ENCODE measurements at places on chromosomes 7 and 10. TPM values are rescaled to one million over a fixed set of nuclear protein-coding genes. Genes with fewer than 3 reads are reported as not detected.

Gene SFXN2
- polyA plus RNA-seq: 4.3 TPM

Gene KNDC1
- polyA plus RNA-seq: 0.47 TPM

Gene GSTO2
- polyA plus RNA-seq: 3.4 TPM

Gene FOXI2
- 0.58 TPM for polyA plus RNA-seq

Gene WNT2
- 0.48 TPM for polyA plus RNA-seq

Gene OR9A2
- not detected for polyA plus RNA-seq

Gene SUN3
- not detected for polyA plus RNA-seq

Gene INHBA
- 1.0 TPM for polyA plus RNA-seq

- no peak for DNase-seq
Measured at GRCh38 chr10:71747039-71747531, 26.2 kb downstream of the VSIR start.

- DNase-seq: no peak
Measured at GRCh38 chr10:72038458-72039001, 49.8 kb downstream of the SPOCK2 start.

DNA sequence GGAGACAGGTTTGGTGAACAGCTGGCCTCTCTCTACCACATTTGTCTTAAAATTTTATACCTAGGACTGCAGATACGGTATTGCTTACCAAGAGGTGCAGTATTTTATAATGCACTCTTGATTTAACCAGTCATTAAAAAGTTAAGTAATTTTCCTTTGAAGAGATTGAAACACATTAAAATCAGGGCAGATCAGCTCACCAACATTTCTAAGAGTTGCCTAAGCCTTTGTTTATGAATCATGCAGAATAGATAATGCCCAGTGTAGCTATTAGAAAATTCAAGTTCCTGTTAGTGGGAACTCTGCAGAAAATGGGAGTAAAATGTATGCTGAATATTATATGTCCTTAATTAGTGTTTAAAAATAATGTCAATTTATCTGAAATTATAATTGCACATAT is 140.2 kb upstream of the PRPS1L1 start:
- DNase-seq: no peak

DNA sequence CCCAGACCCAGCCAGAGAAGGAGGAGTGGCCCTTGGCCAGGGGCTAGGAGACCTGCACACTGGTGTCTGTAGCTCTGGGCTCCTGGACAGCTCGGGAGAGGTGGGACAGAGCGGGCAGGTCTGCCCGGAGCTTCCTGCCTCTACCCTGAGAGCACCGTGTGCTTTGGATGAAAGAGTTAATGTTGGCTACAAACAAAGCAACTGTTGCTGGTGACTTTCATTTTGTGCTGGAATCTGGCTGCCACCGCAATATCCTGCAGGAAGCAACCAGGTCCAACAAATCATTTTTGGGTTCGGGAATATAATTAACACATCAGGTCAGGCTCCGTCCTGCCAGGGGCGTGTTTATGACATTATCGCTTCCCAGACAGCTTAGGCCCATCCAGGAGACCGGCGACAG is 441.8 kb upstream of the MKI67 start:
- DNase-seq: no peak

DNA sequence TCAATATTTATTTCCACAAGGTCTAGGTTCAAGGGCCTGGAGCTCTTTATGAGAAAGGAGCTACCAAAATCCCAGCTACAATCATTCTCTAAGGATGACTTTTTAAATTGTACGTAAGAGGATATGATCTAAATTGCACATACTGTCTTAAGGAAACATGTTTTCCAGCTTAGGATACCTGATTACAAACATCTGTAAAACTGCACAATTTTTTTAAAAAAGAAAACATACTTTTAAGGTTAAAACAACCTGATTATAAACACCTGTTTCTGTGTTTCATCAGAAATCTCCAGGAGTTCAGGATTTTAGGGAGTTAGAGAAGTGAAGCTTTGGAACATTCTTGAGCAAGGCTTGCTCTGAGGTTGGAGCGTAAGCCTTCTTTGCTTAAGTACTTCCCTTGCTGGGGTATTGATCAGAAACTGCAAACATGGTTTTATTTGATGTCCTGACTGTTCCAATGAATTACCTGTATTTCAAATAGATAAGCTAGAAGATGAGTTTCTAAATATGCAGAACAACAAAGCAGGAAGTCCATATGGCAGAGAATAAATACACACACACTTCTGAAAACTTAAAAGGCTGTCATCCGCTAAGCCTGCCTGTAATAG is 248.6 kb downstream of the GFRA1 start:
- DNase-seq: no peak

- DNase-seq: no peak
Measured at GRCh38 chr10:129760416-129760815, 203.7 kb downstream of the EBF3 start.

GRCh38 chr10:126663880-126664279 is 6.6 kb downstream of the C10orf90 start:
- no peak for DNase-seq

- no peak for DNase-seq
Measured at GRCh38 chr7:126780993-126781392, 471.7 kb downstream of the GRM8 start.

DNA sequence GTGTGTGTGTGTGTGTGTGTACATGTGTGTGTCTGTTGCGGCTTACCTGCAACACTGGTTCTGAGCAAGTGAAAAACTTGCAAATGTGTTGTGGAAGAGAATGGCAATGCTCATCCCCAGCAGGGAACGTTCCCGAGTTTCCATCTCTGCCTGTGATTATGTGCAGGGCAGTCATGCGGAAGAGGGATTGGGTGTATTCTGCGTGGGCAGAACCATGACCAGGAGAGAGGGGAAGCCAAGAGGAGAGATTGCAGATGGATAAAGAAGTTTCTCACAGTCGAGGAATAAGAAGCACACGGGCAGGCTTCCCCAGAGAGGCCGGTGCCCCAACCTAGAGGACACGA is 99.9 kb downstream of the CTBP2 start:
- no peak for DNase-seq

GRCh38 chr10:119233821-119234220 is 26.4 kb downstream of the GRK5 start:
- no peak for DNase-seq

DNA sequence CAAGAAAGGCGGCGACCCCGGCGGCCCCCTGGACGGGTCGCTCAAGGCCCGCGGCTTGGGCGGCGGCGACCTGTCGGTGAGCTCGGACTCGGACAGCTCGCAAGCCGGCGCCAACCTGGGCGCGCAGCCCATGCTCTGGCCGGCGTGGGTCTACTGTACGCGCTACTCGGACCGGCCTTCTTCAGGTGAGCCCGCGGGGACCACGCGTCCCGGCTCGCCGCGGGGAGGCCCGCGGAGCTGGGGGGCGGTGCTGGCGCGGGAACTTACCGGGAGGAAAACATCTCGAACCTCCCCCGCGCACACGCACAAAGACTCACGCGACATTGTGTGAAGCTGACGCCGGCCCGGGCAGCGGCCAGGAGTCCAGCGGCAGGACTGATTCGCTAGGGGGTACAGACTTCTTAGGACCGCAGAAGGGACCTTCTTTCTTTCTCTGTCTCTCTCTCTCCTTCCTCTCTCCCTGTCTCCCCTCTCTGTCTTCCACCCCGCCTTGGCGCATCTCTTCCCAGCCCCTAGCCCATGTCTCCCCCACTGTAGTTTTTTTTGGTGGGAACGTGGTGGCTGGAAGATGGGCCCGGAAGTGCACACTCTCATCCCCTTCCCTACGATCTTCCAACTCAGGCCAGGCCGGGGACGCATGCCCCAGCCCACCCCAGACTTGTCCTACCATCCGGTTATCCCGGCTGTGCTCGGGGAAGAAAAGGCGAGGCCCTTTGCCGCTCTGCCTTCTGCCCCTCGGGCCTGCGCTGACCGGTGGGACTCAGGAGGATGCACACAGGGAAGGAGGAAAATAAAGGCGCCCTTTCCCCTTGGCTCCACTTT is 1.2 kb downstream of the EN2 start:
- DNase-seq: no peak

- no peak for DNase-seq
Measured at GRCh38 chr10:34766811-34767494, 48.1 kb downstream of the PARD3 start.

DNA sequence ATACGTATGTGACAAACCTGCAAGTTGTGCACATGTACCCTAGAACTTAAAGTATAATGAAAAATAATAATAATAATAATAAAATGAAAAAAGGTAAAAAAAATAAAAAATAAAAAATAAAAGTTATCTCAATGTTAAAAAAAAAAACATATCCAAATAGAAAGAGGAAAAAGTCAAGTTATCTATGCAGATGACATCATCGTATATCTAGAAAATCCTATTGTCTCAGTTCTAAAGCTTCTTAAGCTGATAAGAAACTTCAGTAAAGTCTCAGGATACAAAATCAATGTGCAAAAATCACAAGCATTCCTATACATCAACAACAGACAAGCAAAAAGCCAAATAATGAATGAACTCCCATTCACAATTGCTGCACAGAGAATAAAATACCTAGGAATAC is 466.6 kb upstream of the PHF14 start:
- no peak for DNase-seq

GRCh38 chr10:118737603-118738302 is 17.0 kb downstream of the CACUL1 start:
- DNase-seq: no peak

DNA sequence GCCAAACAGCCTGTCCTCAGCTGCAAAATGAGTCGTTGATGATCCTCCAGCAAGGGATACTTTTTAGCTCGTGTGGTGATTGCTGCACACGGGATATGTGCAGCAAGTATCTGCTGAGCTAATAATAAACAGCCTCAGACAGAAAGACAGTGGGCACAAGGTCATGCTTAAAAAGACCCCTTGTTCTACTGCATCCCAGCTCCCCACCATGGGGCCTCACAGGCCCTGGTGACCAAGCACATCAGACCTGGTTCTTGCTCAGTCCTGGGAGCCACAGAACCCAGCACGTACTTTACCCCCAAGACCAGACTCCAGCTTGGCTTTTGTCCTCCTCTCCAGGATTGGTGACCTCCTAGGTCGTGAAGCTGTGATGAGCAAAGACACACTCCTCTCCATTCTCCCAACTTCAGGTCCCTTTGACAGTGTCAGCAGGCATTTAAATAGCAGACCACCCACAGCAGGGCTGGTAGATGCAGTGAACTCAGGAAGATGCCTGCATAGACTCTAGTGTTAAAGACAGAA is 50.5 kb downstream of the EGFR start:
- no peak for DNase-seq

DNA sequence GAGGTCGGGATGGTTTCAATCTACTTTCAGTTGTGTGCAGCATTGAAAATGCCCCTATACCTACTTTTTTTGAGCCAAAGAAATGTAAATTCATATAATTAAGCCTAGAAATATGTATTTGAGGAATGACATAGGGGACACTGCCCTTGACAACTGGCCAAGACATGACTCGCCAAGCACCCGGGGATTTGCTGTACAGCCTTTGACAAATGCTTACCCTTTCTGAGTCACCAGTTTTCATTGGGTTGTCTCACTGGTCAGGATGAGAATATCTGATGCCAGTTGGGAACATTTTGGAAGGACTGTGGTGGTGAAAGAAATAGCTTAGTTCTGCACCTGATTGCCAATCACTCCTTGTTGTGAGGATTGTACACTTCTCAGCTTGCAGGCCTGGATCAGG is 166.8 kb upstream of the HABP2 start:
- no peak for DNase-seq

DNA sequence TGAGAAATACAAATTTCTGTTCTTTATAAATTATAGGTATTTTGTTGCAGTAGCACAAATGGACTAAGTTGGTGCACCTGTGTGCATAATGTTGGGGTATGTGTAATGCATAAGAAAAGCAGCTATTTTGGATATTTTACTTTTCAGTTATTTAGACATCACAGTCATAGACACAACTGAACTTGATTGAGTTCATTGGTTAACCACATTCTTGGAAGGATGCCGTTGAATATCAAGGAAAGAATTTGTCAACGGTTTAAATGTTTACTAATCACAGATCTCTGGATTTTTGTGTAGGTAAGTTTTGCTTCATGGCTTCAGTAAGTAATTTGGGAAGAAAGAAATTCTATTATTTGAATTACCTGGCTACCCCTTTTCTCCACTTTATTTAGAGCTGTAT is 4.1 kb downstream of the OTUD1 start:
- no peak for DNase-seq

DNA sequence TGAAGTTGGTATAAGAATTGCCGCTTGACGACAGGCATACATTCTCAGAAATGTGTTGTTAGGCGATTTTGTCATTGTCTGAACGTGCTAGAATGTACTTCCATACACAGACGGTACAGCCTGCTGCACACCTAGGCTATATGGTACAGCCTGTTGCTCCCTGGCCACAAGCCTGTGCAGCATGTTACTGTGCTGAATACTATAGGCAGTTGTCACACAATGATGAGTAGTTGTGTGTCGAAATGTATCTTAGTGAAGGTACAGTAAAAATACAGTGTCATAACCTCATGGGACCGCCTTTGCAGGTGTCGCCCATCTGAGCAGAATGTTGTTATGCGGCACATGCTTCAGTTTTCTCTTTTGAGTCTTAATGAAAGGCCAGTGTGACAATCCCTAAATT is 66.5 kb downstream of the SHH start:
- DNase-seq: no peak

DNA sequence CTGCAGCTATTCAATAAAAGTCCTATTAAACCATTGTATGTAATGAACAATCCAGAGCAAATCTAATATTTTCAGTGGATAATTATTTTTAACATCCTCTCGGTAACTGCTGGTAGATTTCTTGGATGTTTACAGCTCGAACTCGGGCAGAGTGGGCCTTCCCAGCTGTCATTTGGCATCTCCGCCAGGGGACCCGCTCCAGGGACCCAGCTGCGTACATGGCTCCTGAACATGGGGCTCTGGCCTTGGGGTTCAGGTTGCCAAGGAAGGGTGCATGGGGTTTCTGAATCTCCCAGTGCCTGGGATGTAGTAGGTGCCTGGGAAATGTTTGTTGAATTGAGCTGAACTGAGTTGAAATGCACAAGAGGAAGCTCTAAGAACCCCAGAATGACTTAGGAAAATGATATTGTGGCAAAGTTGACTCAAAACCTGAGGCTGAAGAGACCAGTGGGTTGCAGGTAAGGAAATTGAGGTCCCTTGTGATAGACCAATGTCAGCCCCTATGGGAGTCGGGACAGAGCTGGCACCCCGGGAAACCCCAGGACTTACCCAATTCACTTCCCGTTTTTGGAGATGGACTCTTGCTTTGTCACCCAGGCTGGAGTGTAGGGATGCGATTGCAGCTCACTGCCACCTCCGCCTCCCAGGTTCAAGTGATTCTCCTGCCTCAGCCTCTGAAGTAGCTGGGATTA is 228.4 kb downstream of the CUX1 start:
- DNase-seq: no peak

DNA sequence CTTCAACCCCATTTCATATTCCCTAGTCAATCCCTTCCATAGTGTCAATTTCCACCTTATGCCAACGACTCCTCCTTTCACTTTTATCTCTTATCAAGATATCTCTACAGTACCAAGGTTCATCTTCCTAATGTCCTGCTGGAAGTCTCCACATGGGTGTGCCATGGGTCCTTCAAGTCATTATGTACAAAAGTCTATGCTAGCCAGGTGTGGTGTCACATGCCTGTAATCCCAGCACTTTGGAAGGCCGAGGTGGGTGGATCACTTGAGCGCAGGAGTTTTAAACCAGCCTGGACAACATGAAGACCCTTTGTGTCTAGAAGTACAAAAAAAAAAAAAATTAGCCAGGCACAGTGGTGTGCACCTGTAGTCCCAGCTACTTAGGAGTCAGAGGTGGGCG is 47.6 kb downstream of the PRTFDC1 start:
- no peak for DNase-seq
